ENCODE measurements at places on chromosomes 11 and 22.

- no peak for DNase-seq
These were observed 34.2 kb upstream of the CSNK2A3 start for GRCh38 chr11:11387207-11387606.

DNA sequence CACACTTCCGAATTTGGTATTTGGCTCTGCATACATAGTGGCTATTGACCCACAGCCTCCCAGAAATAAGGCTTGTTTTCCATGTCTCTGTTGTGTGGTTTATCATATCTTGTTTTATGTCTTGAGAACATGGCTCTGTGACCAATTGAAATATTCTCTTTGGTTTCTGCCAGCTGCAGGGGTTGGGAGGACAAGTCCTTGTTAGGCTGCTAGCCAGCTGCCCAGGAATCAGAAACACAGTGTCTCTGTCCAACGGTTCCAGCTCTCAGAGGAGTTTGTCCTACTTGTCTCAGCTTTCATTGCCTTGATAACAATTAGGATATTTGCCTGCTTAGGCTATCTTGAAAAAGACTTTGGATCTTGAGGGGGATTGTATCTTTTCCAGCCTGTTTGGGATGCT lies 6.0 kb upstream of the SLC7A4 start:
- DNase-seq = no peak

GRCh38 chr22:49179886-49180682 lies 647.6 kb downstream of the BRD1 start:
- DNase-seq = no peak

- DNase-seq = no peak
These were observed 20.5 kb upstream of the GRIA4 start for GRCh38 chr11:105589346-105589745.

DNA sequence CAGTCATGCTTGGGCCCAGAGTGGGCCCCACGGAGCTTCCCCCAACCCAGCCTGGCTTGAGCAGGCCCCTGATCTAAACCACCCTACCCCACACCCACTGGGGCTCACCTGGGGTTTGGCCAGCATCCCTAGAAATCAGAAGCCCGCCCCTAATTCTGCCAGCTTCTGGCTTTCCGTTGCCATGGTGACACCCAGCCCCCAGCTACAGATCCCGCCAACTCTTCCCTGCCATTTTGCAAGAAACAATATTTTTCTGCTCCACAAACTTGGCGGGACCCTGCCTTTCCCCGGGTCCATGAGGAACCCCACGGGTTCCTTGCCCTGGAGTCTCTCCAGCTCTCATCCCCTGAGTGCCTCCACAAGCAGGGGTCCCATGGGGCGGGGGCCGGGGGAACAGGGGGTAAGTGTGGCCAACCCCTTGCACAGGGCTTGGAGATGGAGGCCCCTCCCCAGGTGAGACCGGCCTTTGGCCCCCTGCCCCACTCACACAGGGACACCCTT lies 90.0 kb downstream of the CDKN1C start:
- DNase-seq = peak; percentile 14

DNA sequence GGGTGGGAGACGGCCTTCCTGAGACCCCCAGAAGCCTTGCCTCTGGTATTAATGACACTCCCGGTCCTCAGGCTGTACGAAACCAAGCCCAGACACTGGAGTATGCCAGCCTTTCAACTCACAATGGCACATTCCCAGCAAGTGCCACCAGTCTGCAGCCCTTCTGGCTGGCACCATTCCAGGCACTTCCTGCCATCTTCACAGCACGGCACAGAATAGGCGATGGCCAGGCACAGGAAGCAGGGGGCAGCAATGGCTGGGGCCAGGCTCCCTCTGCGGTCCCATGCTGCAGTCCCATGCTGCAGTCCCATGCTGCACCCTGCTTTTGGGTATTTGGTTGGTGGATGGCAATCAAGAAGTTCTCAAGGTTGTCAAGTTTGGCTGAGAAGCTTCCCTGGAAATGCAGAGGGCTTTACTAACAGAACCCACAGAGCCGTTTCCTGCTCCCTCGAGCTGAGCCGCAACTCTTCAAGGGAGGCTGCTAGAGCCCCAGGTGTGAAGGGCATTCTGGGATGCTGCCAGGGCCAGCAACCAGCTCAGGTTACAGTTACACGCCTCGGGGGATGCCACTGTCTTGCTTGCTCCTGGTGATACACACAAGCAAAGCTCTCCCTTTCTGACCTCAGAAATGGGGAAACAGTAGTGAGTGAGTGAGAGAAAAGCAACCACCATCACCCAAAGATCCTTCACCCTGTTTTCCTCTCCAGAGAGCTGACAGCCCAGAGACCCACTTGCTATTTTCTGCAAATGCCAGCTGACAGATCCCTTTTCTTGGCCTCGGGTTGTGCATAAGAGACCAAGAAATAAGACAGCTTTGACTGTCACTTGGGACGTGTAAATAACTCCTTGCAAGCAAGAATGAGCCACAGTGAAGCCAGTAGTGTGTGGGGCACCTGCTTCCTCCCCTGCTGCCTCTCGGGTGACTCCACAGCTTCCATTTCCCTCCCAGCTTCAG lies 23.9 kb downstream of the LRFN4 start:
- DNase-seq = peak; percentile 31

DNA sequence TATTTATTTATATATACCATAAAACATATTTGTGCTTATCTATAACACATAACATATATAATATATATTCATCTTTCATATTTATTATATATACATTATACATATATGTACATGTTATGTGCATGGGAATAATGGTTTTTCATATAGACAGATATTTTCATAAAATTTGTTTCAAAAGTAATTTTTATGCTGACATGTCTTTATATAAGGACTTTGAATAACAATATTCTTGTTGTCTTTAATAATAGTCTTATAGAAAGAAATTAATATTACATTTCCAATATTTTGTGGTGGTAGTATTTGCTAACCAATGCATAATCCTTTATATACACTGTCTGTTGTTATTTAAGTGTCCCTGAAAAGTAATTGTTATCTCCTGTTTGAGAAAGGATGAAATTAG lies 49.6 kb downstream of the GRM5 start:
- DNase-seq = no peak

- DNase-seq = no peak
These were observed 859.5 kb upstream of the CCDC90B start for GRCh38 chr11:84145616-84146185.

DNA sequence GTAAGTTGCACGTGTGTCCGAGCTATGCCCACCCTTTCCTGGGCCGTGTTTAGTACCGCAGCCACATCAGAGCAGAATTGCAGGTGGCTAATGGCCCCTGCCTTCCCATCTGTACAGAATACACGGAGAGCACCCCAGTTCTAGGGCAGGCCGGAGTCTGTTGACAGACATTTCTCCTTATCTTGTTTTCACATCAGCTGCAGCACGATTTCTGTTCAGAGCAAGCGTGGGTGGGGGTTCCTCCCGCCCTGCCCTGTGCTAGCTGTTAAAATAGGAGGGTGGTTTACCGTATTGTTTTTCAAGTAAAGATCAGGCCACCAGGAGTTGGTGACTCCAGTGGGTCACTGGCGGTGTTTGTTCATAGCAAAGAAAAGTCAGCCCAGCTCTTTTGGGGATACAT lies 41.1 kb downstream of the UBASH3B start:
- peak; percentile 77 for DNase-seq

DNA sequence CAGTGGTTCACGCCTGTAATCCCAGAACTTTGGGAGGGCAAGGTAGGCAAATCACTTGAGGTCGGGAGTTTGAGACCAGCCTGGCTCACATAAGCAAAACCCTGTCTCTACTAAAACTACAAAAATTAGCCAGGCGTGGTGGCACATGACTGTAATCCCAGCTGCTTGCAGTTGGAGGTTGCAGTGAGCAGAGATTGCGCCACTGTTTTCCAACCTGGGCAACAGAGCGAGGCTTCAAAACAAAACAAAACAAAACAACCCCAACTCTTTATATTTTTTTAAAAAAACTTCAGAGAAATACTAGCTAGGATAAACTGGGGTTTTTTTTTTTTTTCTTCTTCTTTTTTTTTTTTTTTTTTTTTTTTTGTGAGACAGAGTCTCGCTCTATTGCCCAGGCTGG lies 31.8 kb upstream of the RAPSN start:
- DNase-seq = no peak

DNA sequence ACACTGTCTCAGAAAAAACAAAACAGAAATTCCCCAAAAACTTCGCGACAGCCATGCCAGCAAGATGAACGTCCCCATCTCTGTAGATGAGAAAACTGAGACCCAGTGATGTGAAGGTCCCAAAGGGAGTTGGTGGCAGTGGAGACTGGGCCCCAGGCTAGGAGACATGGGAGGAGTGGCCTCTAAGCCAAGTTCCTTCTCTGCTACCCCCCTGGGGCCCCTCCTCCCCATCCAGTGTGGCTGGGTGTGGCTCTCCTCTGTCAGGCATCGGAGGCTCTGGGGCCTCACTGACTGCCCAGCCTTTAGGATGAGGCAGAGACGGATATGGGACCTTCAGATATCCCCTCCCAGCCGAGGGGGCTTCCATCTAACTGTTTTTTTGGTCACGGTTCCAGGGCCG lies 9.8 kb downstream of the RELT start:
- DNase-seq = no peak

DNA sequence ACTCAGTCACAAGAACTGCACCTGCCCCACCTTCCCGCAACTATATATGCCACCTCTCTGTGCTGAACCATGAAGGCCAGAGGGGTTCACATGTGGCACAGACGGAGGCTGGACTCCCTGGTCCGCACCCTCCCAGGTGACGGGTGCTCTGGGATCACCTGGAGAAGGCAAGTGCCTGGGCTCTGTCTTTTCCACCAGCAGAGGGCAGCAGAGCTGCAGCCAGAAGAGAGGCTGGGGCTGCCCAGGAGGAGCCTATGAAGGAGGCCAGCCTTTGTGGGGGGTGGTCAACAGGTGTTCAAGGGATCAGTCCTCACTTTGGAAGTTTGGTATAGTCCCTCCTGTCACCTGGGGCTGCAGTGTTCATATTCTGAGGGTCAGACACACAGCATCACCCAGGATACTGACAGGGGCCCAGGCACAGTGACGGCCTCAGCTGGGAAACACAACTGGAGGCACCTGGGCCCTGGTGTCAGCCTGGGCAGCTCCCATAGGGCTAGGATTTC lies 39.2 kb upstream of the IGLL5 start:
- DNase-seq = peak; percentile 83

DNA sequence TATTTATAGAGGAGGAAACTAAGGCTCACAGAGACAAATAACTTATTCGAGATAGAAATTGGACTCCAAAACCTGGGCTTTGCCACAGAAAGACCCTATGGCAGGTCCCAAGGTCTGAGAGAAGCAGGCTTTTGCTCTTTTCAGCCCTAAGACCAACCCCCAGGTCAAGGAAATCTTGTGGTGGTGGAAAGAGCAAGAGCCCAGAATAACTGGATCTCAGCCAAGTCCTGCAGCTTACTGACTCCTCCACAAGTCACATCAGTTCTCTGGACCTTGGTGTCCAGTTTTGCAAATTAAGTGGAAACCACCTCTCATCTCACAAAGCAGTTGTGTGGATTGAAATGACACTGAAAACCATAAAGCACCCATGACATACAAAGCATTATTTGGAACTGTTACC lies 122.2 kb downstream of the C11orf58 start:
- DNase-seq = no peak

DNA sequence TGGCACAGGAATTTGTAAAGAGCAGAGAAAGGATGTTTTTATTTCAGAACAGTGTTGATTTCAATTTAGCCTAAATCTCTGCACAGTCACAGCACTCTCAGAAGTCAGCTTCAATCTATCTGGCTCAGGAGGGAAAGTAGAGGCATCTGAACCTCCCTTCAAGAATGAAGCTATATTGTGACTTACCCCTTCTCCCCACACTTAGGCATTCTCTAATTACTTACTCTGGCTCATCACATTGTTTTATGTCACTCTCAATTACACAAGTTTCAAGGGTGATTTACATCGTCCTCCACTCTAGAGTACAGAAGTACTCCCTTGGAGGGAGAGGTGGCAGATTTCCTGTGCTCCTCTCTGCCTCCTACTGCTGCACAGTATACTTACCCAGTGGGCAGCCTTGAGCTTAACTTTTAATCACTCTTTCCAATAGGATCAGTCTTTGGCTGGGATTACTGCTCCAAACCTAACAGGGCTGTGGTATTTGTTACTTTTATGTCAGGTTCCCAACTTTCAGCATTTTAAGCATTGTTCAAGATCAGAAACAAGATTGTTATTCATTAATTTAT lies 211.4 kb downstream of the AASDHPPT start:
- no peak for DNase-seq

- DNase-seq = peak; percentile 71
These were observed at the start of gene CTTN for GRCh38 chr11:70397983-70398833. TSS of gene CTTN (plus strand) at chr11:70398529. CDS start at chr11:70407298, 8,769 bp downstream.

- no peak for DNase-seq
These were observed 514.2 kb downstream of the SOX6 start for GRCh38 chr11:15841931-15842740.

- no peak for DNase-seq
These were observed 2.4 kb downstream of the ASPHD2 start for GRCh38 chr22:26431261-26431995.

- no peak for DNase-seq
These were observed 27.6 kb upstream of the ZBTB16 start for GRCh38 chr11:114031967-114032320.

DNA sequence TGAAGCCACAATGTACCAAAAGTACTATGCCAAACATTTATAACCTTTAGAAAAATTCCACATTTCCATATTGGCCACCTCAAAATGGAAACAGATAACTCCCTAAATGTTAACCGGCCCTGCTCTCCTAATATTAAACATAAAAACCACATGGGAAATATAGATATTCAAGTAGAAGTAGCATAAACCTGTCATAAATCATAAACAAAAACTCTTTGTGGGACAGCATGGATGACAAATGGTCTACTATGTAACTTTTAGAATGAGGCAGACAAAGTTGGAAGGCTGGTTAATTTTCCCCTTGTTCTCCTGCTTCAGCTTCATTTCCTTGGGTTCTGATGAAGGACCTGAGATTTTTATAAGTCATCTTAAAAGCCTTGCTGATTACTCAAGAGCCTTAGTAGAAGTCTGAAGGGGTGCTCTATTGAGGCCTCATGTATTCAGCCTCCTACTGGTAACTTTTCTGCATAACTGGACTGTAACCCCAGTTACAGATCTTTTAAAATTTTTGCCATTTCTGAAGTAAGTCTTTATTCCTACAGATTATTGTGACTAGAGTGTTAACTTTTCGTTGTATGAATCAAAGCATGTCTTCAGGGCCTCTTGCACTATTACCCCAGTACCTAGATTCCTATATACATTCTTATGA lies 116.4 kb downstream of the STIM1 start:
- DNase-seq = no peak
